ENCODE measurements at places on chromosomes 6 and 20.

- DNase-seq: no peak
Observed at GRCh38 chr6:41705311-41705995, 30.0 kb downstream of the TFEB start.

DNA sequence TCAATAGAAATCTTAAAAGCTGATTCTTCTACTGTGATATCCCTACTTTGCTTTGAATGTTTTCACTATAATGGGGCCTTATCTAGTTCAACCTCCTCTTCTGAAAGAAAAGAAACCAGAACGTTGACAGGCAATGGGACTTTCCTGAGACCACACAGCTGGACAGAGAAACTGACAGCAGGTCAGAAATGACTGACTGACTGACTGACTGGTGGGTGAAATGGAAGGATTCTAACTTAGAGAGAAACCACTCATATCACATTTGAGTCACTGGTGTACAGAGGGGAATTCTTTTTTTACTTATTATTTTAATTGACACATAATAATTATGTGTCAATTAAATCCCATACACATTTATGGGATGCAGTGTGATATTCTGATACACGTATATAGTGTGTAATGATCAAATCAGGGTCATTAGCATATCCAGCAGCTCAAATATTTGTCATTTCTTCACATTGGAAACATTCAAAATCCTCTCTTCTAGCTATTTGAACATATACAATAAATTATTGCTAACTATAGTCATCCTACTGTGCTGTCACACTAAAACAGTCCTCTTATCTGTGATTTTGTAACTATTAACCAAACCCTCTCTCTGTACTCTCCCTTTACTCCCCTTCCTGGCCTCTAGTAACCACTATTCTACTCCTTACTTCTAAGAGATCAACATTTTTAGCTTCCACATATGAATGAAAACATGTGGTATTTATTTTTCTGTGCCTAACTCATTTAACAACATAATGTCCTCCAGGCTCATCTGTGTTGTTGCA is 64.8 kb upstream of the NRSN1 start:
- DNase-seq: no peak

DNA sequence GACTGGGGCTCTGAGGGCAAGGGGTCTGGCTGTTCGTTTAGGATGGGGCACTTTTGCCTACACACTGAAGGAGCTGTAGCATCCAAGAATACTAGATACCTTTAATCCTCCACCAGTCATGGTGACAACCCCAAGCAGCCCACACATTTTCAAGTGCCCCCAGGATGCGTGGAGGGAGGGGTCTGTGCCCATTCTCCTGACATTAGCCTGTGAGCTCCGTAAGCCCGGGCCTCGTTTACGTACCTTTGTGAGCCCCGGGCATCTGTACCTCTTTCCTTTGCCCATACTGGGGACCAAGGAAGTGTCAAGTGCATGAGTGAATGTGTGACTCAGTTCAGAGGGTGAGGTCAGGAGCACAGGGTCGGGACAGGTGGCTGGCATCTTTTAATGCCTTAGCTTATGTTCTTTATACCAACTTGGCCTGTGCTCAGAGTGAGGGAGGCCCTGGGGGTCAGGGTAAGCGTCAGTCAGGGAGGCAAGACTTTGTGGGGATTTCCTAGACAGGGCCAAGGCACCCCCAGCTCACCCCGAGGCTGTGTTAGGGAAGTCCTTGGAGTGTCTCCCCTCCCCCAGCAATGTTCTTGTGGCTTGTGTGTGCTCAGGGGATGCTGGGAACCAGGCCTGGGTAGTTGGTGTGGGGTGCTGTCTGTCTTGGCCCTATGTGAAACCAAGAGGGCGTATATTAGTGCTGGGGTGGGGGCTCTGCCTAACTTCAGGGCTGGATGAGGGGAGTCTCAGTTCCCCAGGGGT is 12.9 kb downstream of the VEGFA start:
- no peak for DNase-seq

DNA sequence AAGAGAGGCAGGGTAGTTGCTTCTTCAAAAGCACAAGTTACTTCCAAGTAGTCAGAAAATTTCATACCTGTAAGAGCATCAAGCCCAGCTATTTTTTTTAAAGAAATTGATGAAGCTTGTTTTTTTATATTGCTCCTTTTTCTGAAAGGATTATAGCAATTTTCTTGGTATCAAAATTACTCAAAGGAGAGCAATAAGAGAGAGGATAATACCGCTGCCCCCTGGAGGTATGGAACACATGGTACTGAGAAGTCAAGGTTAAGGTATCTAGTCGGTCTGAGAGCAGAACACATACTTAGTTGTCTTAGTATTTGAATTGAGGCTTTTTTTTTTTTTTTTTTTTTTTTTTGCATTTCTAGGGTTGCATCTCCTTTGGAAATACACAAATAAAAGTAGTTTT is 59.4 kb downstream of the ADGRF5 start:
- no peak for DNase-seq

DNA sequence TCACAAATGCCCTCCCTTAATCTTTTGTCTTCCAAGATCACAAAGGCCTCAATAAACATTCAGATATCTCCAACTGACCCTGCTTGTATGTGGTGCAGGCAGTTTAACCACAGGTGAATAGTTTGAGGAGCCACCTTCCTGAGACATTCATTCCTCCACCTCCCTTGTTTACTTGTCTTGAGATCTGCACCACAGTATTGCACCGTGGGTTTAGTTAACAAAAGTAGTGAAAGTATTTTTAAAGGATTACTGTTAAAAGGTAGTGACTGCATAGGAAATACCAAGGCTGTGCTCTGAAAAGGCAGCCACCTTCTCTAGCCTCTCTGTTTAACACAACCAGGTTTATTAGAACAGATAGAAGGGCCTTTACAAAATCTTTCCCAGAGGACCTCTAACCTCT is 46.5 kb downstream of the SESN1 start:
- DNase-seq: no peak

DNA sequence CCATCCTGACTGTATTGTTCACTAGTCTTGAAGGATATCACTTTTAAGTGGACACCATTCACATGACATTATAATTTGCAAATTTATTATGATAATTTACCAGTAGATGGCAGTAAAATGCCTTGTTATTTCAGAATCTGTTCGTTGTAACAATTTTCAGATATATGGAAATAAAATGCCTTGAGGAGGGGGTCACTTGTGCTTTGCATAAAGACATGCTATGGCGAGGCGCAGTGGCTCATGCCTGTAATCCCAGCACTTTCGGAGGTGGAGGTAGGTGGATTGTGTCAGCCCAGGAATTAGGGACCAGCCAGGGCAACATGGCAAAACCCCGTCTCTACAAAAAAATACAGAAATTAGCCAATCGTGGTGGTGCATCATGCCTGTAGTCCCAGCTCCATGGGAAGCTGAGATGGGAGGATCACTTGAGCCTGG is 9.0 kb upstream of the NCOA6 start:
- no peak for DNase-seq

- no peak for DNase-seq
Observed at GRCh38 chr6:165845493-165845892, 182.5 kb upstream of the PDE10A start.

- DNase-seq: no peak
Observed at GRCh38 chr20:37364927-37365272, 19.0 kb downstream of the SRC start.

GRCh38 chr6:7258231-7258763 is 54.7 kb downstream of the SSR1 start:
- DNase-seq: no peak

GRCh38 chr6:30441171-30441570 is 48.1 kb upstream of the HLA-E start:
- DNase-seq: no peak

DNA sequence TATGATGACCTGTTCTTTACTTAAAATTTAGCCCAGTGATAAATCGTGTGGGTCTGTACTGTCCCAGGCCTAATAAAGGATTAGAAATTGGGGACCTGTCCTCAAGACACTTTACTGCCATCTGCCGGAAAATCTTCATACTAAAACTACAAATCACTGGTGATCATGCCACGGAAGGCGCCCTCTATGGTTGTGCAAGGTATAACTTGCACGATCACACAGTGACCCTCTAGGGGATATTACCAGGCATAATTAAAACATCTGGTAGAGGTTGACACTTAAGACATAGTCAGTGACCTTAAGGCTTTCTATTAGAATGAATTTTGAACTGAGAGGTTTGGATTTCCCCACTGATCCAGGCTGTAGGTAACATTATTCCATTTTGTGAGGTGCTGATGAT is 172.6 kb downstream of the BMP2 start:
- DNase-seq: no peak

GRCh38 chr6:4888841-4889240 is 112.6 kb downstream of the CDYL start:
- no peak for DNase-seq

DNA sequence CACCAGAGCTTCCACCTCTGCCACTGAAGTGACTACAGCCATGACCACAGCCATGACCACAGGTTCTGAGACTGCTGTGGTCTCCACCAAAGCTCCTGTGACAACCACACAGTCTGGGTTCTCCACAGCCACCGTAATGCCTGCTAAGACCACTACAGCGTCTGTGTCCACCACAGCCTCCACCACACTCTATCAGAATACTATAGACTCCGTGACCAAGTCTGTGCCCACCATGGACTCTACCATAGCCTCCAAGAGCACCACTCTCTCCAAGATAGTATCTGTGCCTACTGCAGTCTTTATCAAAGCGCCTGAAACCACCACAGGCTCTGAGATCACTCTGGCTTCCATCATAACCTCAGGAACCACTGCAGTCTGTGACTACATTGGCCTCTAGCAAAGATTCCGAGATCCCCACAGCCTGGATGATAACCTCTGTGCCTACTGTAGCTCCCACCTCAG is 18.3 kb upstream of the MUC21 start:
- DNase-seq: no peak

GRCh38 chr6:161027385-161027784 is 35.8 kb downstream of the MAP3K4 start:
- DNase-seq: no peak

GRCh38 chr6:2235777-2236495 is 9.5 kb downstream of the GMDS start:
- DNase-seq: no peak

- no peak for DNase-seq
Observed at GRCh38 chr20:11267131-11267761, 593.4 kb upstream of the JAG1 start.

DNA sequence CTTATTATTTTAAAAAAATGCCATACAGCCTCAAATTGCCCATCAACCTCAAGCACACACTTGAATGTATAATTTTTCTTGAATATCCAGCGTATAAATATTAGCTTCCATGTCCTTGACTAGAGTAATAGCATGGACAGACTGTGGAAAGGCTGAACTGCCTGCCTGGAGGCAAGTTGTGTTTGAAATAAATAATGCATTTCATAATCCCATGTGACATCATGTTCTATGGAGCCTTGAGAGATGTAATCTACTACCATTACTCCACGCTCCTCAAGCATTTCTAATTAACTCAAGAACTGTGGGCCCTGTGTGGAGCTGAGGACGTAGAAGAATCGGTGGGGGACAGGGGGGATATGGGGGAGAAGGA is 94.2 kb downstream of the CDS2 start:
- no peak for DNase-seq

DNA sequence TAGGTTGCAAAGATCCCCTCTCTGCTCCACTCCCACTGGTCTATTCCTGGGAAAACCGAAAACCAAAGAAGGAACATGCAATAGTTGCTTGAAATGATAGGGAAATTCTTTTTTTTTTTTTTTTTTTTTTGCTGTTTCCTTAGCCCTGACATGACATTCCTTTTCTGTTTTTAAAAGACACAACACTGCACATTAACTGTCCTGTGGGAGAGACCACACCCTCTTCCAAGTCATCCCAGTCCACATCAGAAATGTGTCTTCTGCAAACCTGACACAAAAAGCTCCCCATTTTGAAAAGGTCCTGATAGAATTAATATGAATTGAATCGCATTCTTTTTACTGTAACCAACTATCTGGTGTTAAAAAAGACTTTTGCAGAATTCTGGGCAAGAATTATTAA is 43.4 kb upstream of the RIPOR2 start:
- DNase-seq: no peak

- no peak for DNase-seq
Observed at GRCh38 chr20:62178316-62179161, 4.3 kb upstream of the MTG2 start.

DNA sequence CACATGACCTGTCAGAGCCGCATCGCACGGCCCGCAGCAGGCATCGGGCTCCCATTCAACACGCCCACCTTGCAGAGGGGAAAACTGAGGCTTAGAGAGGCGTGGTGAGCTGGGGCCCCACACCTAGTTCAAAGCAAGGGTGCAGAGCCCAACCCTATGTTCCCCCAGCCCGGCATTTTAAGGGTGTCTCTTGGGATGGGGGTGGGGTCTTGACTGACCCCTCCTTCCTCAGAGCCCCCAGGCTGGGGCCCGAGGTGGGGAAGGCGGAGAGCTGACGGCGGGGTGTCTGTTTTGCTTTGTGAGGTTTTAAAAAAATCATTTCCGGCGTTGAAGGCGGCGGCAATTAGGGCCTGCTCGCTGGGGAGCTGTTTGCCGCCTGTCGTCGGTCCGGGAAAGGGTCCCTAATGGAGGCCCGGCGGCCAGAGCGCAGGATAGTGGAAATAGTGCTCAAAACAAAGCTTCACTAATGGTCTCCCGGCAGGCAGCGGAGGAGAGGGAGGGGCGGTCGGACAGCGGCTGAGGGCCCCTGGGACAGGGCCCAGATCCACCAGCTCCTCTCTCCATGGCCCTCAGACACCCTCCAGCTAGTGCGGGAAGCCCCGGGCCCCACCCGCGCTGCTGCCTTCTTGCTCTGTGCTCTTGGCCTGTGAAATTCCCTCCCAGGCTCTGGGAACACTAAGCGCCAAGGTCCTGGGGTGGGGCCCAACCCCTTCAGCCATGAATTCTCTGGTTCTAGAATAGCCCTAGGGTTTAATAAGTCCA is 11.9 kb downstream of the VSTM2L start:
- no peak for DNase-seq

DNA sequence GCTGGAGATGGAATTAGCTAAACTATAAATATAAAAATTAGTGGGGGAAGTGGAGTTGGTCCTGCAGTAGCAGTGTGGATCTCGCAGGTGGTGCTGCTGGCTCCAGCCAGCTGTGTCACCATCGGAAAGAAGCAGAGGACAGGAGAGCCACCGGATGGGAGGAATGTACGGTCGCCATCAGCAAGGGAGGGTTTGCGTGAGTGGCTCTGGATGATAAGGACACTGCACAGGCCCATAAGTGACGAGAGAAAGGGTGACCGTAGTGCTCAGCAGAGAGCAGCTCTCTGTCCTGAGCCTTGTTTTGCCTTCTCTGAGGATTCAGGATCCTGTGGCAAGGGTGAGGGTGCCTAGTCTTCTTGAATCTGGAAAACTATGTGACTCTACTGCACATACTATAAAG is 378.7 kb downstream of the ZFAND3 start:
- DNase-seq: no peak

DNA sequence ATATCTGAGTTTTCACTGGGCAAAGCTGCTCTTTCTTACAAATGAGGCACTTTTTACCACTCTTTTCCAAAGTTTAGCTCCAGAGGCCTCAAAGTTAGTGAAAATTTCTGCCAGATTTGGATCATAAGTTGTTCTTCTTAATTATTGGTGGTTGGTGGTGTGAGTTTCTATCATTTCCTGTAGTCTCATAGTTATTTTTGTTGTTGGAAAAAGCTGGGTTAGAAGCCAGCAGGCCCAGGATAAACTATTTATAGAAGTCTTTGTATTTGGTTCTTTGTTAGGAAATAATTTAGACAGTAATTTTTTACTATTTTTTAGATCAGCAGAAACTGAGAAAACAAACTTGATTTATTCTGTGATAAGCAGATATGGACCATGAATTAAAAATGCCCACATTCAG is 10.6 kb downstream of the PFDN4 start:
- no peak for DNase-seq

Measured in activated CD4-positive, alpha-beta T cell treated with anti-CD3 and anti-CD28 coated beads, Interleukin-2, amount 50 U/mL, for 4 hours (primary cell).